ENCODE measurements at places on chromosomes 2 and 18.

GRCh38 chr2:234450431-234451124 is 46.3 kb downstream of the ARL4C start:
- no peak for DNase-seq

DNA sequence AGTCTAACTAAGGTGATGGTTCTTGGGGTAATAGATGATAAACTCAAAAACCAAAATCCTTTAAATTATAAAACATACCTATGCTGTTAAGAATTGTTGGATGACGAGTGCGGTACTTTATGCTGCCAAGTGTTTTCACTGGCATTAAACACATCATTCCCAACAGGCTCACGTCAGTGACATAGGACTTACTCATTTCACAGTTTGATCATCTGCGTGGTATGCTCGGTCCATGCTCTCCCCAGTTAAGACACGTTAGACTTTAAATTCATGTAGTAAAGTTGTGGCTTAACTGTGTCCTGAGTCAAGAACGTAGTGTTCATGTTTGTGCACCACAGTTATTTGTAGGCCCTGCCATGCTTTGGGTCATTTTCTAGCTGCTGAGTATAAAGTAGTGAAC is 125.6 kb upstream of the MYT1L start:
- DNase-seq = peak; percentile 65

GRCh38 chr2:216796115-216796840 is 63.6 kb downstream of the TNP1 start:
- DNase-seq = no peak

GRCh38 chr2:134231965-134232340 is 21.9 kb upstream of the MGAT5 start:
- DNase-seq = no peak

DNA sequence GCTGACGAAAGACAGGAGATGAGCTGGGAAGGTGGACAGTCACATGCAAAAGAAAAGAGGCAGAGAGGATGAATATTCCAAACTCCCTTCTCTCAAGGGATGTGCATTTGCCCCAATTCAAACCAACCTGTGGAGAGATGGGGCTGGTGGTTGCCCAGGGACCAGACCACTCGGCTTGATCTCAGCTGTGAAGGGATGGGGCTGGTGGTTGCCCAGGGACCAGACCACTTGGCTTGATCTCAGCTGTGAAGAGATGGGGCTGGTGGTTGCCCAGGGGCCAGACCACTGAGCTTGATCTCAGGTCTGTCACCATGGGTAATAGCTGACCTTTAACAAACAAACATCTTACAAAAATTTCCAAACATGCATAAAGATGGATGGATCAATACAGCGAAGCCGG is 42.5 kb upstream of the SALL3 start:
- no peak for DNase-seq

DNA sequence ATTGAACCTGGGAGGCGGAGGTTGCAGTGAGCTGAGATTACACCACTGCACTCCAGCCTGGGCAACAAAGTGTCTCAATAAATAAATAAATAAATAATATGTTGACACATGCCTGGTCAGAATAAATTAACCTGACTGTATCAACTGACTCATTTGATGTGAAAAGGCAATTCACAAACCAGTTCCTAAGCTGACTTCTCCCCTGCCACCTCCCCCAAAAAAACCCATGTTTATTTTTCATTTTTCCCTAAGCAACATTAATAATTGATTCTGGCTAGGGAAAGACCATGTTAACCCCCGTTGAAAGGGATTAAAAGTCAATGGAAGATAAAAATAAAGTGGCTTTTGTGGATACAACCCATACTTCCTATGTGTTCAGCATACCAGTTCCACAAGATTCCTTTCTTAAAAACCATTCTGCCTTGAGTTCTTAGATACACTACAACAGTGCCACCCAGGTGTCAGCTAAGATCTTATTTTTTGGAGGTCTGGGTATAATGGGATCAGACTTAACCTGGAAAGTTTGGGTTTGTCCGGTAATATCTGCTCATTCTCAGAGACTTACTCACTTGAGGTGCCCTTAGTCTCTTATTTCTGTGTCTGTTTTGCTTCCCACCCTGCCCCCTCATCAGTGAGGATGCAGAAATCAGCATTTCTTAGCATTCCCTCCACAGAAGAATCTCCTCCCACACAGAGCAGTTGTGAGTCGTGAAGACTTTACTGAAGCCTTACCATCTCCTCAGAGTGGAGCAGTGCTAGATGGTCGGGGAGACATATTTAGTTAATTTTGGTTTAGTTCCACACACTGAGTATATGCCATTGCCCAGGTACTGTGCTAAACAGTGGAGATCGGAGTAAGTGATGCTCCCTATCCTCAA is 10.1 kb upstream of the MCFD2 start:
- no peak for DNase-seq

DNA sequence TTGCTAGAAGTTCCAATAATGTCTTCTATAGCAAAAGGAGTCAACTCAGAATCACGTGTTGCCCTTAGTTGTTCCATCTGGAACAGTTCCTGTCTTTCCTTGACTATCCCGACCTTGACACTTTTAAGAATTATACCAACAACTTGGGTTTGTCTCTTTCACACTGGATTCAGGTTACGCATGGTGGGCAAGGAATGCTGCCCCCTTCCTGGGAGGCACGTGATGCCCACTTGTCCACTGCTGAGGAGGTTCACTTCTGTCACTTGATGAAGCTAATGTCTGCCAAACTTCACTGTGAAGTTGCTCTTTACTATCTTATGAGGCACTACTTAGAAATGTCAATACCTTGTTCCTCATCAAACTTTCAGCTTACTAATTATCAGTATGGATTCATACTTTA is 5.3 kb downstream of the COX5B start:
- no peak for DNase-seq

- no peak for DNase-seq
These were observed 488.4 kb downstream of the ADCYAP1 start for GRCh38 chr18:1392865-1393734.

GRCh38 chr2:181540421-181540820 is 83.2 kb downstream of the ITGA4 start:
- DNase-seq = no peak

GRCh38 chr2:233133239-233133638 is 73.1 kb downstream of the INPP5D start:
- DNase-seq = no peak

GRCh38 chr2:8563814-8564474 is 117.9 kb upstream of the ID2 start:
- DNase-seq = no peak

GRCh38 chr2:118791483-118791882 is 56.0 kb downstream of the EN1 start:
- DNase-seq = no peak

DNA sequence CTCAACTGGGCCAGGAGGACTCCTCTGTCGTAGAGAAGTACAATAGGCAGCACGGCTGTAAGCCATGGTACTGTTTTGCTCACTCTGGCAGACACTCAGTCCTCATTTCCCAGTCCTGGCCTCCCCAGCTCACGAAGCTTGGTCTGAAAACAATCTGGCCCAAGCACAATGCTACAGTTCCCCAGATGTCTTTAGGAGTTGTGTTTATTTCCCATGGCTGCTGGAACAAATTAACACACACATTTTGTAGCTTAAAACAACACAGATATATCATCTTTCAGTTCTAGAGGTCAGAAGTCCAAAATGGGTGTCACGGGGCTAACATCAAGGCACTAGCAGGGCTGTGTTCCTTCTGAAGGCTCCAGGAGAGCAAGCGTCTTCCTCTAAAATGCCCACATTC is 13.0 kb downstream of the FABP1 start:
- no peak for DNase-seq

DNA sequence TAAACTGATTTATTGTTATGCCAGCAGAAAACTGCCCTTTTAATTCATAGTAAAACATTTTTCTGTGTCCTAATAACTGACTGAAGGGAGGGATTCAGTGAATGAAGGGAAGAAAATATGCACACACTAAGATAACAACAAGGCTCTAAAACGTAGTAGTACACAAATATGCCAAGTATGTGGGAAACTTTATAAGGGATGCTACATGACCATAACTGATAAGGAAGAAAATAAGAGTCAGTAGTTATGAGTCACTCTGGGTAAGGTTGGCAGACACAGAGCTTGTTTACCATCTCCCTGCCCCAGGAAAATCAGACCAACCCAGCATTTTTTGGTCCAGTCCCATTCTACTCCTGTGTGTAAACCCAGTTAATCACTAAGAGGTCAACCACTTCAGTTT is 124.2 kb downstream of the RPRM start:
- DNase-seq = no peak

- no peak for DNase-seq
These were observed 18.7 kb downstream of the HNRNPA3 start for GRCh38 chr2:177231270-177231669.

DNA sequence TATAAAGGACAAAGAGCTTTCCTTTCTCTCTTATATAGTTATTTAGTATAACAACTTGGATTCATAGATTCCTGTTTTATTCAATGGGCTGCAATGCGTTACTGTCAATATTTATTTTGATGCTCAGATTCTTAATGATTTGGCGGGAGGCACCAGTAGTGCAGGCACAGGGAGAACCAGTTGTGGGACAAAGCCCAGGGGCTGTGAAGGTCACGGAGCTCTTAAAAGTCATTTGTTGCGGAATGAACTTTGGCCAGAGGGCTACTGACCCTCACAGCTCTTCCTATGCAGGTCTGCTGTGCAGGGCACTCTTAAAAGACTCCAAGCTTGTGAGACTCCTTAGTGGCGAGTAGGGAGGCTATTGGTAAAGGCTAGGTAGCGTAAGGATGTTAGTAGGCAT is 34.0 kb downstream of the BCL2L11 start:
- no peak for DNase-seq

- no peak for DNase-seq
These were observed 234.0 kb downstream of the NR4A2 start for GRCh38 chr2:156098506-156098905.

- no peak for DNase-seq
These were observed 118.9 kb downstream of the PXDN start for GRCh38 chr2:1625281-1626001.

GRCh38 chr2:17362956-17363355 is 155.3 kb downstream of the RAD51AP2 start:
- DNase-seq = no peak

DNA sequence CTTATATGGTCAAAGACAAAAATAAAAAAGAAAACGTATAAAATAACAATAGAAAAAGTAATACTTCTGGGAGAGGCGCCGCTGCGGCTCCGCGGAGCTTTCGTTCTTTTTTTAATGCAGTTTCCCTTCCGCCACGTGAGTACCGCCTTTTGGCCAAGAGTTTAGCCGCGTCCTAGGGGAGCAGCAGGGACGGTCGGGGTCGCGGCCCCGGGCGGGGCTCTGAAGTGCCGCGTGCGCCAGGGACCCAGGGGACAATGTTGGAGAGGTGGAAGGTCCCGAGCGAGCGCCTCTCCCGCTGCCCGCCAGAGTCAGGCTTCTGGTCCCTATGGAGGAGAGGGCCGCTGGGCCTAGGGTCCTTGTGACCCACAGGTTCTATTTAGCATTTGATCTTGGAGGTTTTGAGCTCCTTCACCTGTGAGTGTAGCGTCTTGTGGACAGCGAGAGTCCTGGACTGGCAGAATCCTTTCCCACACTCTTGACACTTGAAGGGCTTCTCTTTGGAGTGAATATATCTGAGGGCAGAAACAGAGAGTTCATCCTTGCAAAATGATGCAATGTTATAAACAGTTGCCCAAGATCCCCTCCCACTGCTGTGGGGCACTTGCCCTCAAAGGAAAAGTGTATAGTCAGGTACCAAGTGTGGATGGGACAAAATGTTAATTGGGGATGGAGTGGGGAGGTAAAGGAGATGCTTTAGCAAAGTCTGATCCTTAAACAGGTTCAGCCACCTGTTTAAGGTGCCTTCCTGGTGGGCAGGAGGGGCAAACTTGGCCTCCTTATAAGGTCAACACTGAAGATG is 6.3 kb downstream of the OSR1 start:
- DNase-seq = no peak

DNA sequence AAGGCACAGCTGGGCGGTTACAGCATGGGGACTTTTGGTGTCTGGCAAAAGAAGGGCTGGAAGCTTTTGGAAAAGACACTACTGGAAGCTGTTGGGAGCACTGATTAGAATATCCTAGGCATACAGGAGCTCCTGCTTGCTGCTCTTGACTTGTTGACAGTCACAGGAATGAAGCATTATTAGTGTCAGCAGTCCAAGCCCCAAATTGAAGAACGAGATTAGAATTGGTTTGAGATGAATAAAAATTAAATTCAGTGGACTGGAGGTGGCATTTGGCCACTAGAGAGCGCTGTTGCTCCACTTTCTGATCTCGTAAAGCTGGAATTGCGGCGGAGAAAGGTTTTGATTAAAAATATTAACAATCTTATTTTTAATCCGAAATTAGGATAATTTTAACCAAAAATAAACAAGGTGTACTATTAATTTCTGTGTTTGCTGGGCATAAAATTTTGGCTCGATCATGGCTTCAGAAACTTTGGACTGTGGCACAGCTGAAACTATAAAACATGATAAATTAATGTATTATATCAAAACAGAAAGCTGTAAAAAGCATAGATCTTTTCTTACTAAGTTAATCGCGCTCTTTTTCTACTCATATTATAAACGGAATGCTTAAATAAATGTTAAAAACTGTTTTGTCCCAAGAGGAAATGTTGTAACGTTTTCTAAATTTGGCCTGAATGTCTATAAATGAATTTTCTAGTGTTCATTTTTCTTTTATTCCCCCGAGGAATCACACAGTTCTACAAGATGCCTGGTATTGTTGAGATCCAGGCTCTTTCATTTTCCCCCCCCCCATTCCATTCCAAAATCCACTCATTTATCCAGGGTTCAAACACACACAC is 2.4 kb upstream of the HOXD8 start:
- DNase-seq = no peak

DNA sequence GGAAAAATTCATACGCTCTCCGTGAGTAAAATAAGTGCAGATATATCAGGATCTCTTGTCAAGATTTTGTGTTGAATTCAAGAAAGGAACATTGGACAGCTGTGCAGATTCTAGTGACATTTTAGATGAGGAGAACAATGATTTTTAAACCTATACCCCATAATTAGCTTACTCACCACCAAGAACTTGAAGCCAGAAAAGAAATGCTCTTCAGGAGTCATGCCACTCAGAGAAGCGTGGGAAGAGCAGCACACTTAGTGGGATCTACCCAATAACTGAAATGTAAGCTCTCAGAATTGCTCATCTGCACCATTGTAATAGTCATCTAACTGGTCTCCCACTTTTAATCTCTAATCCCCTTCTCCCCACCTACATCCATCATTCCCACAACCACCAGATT is 9.2 kb upstream of the ERMN start:
- DNase-seq = no peak

DNA sequence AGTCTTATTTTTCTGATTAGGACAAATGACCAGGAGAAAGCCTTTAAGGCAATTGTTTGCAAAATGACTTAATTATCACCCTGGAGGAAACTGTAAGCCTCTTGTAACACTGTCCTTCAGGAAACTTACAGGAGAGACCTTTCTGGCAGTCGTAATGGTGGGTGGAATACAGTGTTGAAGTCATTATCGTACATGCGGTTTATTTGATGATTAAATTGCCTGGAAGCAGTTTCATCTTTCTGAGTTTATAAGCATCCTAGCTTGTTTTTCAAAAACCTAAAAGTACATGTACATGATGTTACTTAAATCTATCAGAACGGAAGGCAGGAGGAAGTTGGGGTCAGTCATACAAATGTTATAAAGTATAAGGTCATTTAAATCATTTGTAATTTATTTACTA is 86.2 kb upstream of the RAB27B start:
- DNase-seq = no peak

All from AG04449 (cell line).